T47D (cell line): ENCODE measurements at places on chromosomes 7 and 10.
A peak's percentile ranks its signal among the peaks of the same experiment; 100 is the strongest.

DNA sequence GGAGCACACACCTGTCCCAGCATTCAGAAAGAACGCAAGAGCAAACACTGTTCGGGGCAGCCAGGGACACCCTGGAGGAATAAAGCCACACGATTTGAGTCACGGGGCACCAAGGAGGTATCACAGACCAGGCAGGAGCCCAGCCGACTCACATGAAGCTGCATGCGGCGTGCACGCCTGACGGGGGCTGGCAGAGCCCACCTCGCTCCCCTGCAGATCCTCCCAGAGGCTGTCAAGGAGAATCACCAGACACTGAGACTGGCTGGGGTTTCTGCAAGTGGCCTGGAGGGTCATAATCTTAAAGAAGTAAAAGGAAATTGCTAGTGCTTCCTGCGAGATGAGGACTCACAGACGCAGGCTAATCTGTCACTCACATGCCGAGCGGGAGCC is 61.6 kb downstream of the TCERG1L start:
- no peak for DNase-seq

- DNase-seq, result no peak
These were observed 260.6 kb downstream of the CCSER2 start for GRCh38 chr10:84588971-84589370.

GRCh38 chr10:121835376-121835775 is 92.5 kb downstream of the ATE1 start:
- no peak for DNase-seq

DNA sequence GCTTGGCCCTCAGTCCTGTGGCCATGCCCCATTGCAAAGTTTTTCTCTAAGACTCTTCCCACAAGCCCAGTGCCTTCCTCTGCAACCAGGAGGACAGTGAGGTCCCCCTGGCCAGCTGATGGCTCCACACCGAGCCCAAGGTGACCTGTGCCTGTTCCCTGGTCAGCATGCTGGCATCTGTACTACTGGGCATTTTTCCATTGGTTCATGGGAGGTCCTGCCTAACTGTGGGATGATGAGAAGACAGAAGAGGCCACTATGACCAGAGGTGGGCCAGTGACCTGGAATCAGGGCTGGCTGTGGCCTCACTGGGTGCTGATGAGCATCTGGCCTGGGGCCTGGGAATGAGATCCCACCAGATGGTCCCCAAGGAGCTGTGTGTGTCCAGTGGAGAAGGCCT is 20.2 kb downstream of the CALML3 start:
- DNase-seq, result no peak

DNA sequence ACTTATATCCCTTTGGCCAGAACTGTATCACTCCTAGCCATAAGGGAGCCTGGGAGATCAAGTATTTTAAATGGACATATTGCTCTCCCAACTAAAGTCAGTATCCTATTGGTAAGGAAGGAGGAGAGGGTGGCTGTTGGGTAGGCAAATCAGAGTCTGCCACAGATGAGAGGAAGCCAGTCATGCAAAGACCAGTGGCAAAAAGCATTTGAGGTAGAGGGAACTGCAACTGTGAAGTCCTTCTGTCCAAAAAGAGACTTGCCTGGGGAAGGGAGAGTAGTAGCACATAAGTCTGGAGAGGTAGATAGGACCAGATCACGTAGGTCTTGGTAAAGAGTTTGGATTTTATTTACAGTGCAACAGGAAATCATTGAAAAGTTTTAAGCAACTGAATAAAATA is 8.8 kb upstream of the CCNJ start:
- no peak for DNase-seq

DNA sequence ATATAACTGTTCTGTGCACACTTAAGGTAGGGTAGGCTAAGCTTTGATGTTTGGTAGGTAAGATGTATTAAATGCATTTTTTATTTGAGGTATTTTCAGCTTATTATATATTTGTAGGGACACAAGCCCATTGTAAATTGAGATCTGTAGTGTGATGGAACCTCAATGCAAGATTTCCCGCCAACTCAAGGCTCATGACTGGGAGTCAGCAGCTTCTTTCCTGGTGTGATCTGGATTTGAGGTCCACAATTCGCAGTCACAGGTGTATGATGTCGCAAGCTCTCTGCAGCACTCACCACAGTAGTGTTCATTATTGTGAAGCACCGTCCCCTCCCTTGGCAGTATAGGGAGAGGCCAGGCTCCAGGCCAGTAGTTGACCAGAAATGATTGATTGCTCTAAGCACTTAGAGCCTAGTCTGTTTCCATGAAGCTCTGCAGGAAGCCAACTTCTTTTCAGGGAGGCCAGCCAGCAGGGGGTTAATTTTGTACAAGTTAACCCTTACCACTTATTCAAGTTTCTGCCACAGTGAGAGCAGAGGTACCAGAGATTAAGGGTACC is 54.9 kb downstream of the SEM1 start:
- DNase-seq, result no peak

GRCh38 chr7:156829669-156830336 is 63.2 kb downstream of the LMBR1 start:
- DNase-seq, result no peak

GRCh38 chr7:124029396-124030188 is 3.3 kb downstream of the TMEM229A start:
- DNase-seq, result no peak

- no peak for DNase-seq
These were observed 30.4 kb downstream of the ZNF786 start for GRCh38 chr7:149060156-149060555.

- peak; percentile 63 for DNase-seq
These were observed 119.4 kb downstream of the GNAT3 start for GRCh38 chr7:80392229-80393169.

DNA sequence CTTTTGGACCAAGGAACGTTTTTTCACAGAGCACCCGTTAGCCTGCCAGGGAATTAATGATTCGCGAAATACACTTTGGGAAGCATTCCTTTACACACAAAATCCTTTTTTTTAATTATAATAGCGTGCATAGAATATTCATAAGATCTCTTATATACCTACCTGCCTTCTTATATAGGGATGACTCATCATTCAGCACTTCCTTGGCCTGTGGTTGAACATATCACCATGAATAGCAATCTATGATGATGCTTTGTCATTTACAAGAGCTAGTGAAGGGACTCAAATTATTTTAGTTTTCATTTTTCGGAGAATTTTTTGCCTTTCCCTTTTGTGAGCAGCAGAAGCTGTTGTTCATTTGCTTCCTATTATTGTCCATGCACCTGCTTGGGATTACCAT is 97.0 kb downstream of the CDH23 start:
- no peak for DNase-seq

DNA sequence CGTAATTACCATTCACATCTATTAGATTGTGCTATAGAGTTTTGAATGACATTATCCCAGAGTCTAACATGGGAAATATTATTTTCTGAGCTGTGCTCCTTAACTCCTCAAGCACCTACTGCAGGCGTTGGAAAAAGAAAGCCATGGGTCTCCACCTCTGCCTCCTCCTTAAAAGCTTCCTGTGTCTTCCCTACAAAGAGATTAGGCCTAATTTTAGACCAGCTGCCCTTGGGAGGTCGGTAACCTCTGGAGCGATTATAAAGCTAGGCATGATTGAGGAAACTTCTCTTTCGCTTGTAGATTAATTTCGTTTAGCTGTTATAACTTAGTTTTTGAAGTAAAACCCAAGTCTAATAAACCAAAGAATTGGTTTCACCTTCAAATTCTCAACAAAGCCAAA is 75.2 kb downstream of the PLXDC2 start:
- no peak for DNase-seq

DNA sequence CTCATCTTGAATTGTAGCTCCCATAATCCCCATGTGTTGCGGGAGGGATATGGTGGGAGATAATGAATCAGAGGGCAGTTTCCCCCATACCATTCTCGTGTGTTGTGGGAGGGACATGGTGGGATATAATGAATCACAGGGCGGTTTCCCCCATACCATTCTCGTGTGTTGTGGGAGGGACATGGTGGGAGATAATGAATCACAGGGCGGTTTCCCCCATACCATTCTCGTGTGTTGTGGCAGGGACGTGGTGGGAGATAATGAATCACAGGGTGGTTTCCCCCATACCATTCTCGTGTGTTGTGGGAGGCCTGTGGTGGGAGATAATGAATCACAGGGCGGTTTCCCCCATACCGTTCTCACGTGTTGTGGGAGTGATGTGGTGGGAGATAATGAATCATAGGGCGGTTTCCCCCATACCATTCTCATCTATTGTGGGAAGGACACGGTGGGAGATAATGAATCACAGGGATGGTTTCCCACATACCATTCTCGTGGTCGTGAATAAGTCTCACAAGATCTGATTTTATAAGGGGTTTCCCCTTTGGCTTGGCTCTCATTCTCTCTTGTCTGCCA is 271.0 kb downstream of the MAD1L1 start:
- no peak for DNase-seq
